ENCODE measurements at places on chromosomes 4 and X.

DNA sequence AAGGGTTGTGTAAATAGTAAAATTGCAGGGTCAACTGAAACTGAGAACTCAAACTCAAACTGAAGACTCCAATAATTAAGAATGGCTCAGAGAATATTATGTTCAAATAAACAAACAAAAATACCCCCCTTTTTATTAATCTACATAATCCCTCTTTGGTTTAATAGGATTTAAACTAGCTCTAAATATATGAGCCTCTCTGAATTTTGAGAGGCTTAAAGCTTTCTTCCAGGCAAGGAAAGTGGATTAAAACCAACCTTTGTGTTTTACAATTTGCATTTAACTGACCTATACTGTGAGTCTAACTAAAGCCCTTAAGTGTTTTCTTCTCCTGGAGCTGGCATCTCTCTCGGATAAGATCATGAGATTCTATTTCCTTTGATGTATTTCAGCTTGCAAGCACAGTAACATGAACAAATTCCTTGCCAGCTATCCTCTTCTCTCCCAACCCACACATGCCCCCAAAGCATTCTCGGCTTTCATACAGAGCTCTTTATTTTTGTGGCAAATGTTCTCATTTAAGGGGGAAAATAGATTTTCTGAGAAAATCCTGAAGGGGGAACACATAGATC lies 1310.8 kb upstream of the AGA start:
- DNase-seq: no peak

- no peak for DNase-seq
Measured at GRCh38 chr4:87933337-87933736, 42.2 kb upstream of the SPP1 start.

GRCh38 chr4:85573270-85573669 lies 98.3 kb downstream of the ARHGAP24 start:
- no peak for DNase-seq

GRCh38 chr4:107799669-107800450 lies 24.9 kb upstream of the SGMS2 start:
- no peak for DNase-seq

- no peak for DNase-seq
Measured at GRCh38 chr4:39609454-39609931, 29.2 kb downstream of the SMIM14 start.

- no peak for DNase-seq
Measured at GRCh38 chr4:122512430-122512829, 55.9 kb upstream of the IL2 start.

- peak; percentile 28 for DNase-seq
Measured at GRCh38 chr4:143346206-143346605, 9.5 kb downstream of the GAB1 start.

DNA sequence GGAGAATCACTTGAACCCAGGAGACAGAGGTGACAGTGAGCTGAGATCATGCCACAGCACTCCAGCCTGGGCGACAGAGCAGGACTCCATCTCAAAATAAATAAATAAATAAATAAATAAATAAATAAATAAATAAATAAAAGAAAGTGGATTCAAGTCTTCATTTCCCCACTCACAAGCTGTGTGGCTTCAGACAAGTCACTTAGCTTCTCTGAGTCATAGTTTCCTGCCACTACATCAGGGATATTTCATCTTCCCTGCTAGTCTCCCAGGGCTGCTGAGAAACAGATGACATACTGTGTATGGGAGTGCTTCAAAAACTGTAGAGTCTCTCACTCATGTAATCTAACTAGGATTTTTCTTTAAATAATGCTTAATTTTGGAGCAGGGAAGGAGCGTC lies 37.2 kb downstream of the TBC1D9 start:
- DNase-seq: no peak

GRCh38 chr4:7980036-7980435 lies 40.4 kb upstream of the AFAP1 start:
- DNase-seq: peak; percentile 55

DNA sequence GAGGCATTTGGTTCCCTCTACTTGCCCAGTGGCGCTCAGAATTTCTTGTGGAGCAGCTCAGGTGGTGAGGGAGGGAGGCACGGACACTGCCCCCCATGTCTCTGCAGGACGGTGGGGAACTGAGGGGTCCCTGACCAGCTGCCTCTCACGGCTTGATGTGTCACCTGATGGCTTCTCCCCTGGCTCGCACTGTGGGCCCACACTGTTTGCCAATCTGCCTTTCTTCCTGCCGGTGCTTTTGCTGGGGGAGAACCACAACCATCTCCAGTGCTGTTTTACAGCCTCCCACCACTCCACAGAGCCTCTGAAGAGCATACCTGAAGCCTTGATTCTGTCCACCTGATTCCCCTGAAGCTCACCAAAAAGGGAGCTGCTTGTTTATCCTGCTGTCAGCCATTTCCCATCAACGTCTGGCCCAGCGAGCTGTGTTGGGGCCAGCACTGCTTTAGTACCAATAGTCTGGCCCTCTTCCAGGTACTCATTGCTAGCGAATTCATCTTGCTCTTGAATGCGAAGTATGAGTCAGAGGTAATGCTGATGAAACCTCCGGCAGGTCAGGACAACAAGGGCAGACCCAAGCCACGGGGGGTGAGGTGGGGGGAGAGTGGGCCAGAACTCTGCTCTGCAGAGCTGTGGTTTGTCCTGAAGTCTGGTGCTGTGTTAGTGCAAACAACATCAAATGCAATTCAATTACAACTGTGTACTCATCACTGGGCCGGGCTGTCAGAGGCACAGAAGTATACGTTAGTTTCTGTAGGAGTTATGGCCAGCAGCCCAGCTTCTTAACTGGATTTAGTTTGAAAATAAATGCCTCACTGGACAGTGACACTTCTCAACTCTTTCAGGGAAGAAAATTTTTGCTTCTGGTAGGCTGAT lies 208.3 kb upstream of the JADE1 start:
- DNase-seq: peak; percentile 90

DNA sequence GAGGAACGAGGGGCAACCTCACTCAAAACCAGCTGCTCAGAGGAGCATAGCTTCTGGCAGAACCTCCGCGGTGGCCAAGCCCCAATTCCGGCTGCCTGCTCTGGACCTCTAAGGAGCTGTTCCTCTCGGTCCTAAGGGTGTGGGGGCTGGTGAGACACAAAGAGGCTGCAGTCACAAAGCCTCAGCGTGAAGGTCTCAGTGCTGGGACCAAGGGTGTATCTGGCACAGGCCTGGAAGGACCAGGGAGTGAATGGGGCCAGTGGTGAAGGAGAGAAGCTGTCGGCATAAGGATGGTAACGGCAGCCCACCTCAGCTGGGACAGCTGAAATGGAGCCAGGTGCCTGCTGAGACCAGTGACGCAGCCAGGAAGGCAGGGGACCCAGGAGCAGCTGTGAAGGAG lies 5.3 kb downstream of the PDE6B start:
- DNase-seq: no peak

GRCh38 chr4:6360385-6360784 lies 90.7 kb downstream of the WFS1 start:
- no peak for DNase-seq

- DNase-seq: no peak
Measured at GRCh38 chr4:128390475-128390996, 102.9 kb upstream of the PGRMC2 start.

DNA sequence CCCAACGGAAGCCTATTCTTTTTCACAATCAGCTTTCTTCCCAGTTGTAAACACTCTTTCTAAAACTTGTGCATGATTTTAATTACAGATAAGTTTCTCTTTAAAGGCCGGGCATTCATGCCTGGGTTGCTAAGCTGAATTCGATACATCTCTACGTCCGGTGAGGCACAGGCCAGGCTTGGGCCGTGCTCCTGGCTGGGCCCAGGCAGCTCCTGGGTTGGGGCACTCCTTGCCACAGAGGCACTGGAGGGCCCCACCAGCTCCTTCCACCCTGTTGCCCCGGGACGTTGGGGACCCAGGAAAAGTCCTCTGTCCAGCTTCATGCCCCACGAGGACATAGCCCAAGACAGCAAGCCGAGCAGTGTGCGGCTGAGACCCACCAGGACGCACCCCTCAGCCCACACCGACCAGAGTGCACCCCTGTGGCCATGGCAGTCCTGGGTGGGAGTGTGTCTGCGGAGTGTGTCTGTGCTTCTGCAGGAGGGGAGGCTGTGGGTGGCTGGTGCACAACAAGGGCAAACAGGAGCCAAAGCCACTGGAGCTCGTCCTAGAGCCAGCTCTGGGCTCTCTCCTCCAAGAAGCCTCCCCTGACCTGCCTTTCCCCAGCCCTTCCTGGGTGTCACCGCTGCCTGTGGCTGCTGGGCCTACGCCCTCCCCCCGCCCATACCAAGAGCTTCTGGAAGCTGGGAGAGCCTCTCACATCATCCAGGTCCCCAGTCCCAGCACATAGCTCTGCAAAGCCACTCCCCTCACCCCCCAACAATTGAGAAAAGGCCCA lies 128.0 kb upstream of the NKX1-1 start:
- DNase-seq: no peak

DNA sequence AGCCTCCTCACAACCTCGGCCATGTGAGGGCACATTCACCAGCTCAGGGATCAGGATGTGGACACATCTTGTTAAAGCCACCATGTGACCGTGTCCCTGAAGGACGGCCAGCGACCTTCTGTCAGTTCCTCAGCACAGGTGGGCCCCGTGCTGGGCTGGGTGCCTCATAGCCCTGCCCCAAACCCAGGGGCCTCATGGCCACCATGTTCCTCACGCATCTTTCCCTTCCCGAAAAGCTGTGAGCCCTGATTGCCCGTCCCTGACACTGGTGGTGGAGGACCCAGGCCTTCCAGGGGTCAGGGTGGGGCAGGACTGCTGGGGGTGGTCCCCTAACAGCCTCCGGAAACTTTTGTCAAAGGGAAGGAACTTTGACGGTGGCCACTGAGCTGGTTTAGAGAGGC lies 60.1 kb upstream of the ADRA2C start:
- DNase-seq: no peak

GRCh38 chr4:171644430-171645057 lies 168.7 kb upstream of the GALNTL6 start:
- no peak for DNase-seq

DNA sequence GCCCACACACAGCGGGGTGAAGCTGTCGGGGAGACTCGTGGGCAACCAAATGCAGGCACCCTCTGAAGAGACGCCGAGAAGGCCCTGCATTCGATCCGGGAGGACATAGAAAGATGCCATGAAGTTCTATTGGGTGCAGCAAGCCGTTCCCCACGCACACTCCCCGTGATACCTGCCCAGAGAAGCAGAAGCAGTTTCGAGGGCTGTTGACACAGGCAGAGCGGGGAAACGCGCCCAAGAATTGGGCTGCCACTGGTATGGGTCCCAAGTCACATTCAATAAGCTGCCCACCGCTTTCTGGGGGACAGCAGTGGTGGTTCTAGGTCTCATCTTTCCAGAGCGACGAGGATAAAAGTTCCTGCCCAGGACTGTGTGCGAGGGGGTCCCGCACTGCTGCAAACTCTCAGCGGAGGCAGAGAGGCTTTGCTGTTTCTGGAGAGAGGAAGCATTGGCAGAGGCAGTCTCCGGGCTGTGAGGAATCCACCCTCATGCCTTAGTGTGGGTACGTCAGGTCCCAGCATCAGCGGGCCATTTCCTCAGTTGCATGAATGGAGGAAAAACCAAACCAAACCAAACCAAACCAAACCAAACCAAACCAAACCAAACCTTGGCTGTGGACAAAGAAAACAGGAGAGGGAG lies 10.1 kb downstream of the PITX2 start:
- no peak for DNase-seq

DNA sequence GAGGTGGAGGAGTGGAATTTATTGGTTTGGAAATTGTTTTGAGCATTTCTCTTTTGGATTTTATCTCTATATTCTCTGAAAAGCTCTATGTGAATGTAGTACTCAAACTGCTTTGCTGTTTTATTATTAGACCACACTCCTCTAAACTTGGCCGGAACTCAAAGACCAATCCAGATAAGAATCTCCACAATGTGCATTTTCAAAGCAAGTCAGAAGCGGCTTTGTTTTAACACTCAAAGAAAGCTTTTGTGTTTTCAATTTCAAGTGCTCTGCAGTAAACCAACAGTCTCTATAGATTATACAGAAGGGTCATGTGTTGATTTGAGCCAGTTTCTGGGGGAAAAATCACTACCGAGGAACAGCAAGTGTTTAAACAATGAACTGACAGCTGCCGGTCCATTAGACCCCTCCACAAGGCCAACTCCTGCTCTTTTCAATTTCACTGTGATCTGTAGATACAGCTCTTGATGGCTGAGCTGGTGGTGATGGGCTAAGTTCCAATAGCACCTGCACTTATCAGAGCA lies 79.4 kb downstream of the FTHL17 start:
- DNase-seq: no peak

DNA sequence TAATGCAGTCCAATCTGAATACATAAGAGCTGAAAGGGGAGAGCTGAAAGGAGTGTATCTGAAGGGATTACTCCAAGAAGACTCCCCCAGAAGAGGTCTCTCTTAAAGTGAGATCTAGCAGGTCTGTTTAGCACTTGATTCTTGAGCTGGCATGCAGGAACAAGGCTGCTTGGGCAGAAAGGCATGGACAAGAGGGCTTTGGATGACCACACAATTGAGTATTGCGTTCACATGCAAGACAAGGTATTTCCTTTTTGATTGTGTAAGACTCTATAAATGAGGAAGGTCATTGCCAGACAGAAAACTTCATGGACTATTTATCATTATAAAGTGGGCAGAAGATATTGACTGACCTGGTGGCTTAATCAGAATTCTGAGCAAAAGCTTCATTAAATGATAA lies 145.5 kb upstream of the AFF2 start:
- DNase-seq: no peak

DNA sequence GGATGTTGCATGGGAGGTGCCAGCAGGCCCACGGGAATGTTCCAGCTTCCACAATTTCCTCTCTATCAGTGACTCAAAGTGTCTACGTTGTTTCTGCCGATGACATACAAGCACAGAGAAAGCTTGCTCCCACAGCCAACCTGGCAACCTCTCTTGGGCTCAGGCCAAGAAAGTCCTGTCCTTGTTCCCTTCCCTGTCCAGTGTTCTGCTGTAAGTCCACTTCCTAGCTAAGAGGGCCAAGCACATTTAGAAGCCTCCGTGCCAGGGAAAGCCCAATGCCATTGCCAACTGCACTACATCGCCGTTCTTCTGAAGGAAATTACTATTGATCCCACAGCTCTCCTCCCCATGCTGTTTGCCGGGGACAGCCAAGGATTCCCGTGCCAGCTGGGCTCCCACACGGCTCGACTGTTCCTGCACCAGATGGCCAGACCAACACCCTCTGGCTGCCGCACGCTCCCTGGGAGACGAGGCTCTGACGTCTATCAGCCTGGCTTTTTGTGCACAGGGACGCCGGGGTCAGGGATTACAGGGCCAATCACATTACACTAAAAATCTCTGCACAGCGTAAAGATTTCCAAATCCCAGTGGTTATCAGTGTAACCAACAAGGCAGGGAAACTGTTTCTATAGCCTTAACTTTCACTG lies 284.0 kb downstream of the BCOR start:
- DNase-seq: no peak

DNA sequence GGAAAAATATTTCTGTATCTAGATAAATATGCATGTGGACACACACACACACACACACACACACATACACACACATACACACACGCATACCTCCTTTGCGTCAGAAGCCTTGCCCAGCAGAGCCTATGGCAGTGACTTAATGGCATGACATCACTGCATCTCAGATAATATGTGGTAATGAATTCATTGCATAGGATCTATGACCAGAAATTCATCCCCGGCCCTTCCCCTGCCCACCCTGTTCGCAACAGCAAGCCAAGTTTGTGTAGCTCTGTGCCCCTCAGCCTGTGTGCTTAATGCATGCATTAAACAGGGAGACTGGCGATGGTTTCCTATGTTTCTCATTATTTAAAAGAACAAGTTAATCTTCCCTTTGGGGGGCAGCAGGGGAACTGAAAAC lies 120.7 kb downstream of the NKX6-1 start:
- no peak for DNase-seq
